Activated T-helper 1 cell treated with anti-CD3 and anti-CD28 coated beads, Interleukin-12 subunit alpha, Interleukin-12 subunit beta, Interleukin-2, Interleukin-4 antibody, amounts not matched to agents 30 ng/mL and 10 ng/mL and 1 ng/mL, durations not matched to agents 14 hours and 24 hours and 36 hours (primary cell): ENCODE measurements at places on chromosomes 3 and 15. TPM values are rescaled to one million over a fixed set of nuclear protein-coding genes. Genes with fewer than 3 reads are reported as not detected.

- no peak overlapping the region for H3K4me3 ChIP-seq
- no peak for DNase-seq
- H3K36me3 ChIP-seq: no peaks in the 10 kb centered on the region
- no peak overlapping the region for H3K27ac ChIP-seq
- peaks cover 18% of the 10 kb centered on the region for H3K27me3 ChIP-seq
These were observed 29.6 kb upstream of the MGLL start for GRCh38 chr3:127851899-127852298.

DNA sequence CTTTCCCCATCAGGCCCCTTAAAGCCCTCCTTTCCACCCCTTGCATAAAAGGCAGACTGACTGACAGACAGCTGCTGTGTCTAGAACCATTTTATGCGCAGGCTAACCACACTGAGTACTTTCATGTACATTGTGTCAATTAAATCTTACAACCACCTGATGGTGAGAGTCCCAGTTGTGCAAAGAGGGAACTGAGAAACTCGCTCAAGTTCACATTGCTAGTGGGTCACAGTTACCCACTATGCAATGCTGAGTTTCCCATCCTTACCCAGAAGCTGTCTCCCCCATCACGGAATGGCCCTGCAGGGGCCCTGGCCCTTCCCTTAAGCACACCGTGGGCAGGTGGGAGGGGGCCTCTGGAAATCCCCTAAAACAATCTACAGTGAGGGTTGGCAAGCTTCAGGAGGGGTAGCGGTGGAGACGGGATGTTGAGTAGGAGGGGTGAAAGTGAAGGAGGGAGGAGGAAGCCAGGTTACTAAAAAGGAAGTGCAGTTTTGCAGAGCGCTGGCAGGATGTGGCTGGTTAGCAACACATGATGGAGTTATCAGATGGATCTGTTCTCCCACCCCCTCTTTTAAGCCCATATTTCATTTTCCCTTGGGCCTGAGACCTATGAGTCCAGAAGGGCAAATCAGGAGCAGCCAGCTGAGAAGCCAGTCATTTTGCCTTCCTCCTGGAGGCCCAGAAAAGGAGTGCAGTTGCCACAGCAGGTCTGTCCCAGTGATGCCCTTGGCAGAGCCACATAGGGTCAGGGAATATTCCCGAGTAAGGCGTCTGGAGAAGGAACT lies 30.0 kb downstream of the STARD5 start:
- DNase-seq: peak; percentile 76
- peak overlapping the region; percentile 94 for H3K27ac ChIP-seq
- peak overlapping the region; percentile 97 for H3K4me3 ChIP-seq
- H3K27me3 ChIP-seq: no peaks in the 10 kb centered on the region

GRCh38 chr3:130960139-130960795 lies 66.4 kb downstream of the ASTE1 start:
- peaks cover 33% of the 10 kb centered on the region for H3K36me3 ChIP-seq
- no peaks in the 10 kb centered on the region for H3K4me1 ChIP-seq
- H3K27me3 ChIP-seq: no peaks in the 10 kb centered on the region
- H3K27ac ChIP-seq: no peak overlapping the region

- H3K4me3 ChIP-seq: no peak overlapping the region
- H3K36me3 ChIP-seq: peaks cover 33% of the 10 kb centered on the region
- peaks cover 61% of the 10 kb centered on the region for H3K4me1 ChIP-seq
- peak overlapping the region; percentile 63 for H3K27ac ChIP-seq
- DNase-seq: no peak
- no peaks in the 10 kb centered on the region for H3K27me3 ChIP-seq
These were observed 32.5 kb downstream of the RAB27A start for GRCh38 chr15:55257012-55257670.

DNA sequence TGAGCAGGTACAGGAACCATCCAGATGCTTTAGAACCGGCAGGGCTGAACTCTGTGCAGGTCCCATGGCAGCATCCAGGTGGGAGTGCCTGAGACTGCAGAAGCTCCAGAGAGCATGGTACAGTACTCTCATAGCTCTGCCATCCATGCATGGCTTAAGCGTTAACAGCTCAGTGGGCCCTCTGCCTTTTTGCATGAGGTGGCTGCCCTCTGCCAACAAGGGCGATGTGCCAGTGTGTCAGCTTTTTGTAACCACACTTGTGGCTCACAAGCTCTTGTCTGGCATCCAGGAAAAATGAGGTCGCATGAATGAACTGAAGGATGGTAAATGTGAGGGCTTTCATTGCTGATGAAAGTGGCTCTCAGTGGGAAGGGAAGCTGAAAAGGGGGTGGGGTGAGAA lies 950.1 kb downstream of the DIPK2A start:
- no peak overlapping the region for H3K4me3 ChIP-seq
- no peaks in the 10 kb centered on the region for H3K4me1 ChIP-seq
- H3K27me3 ChIP-seq: no peaks in the 10 kb centered on the region
- no peaks in the 10 kb centered on the region for H3K36me3 ChIP-seq
- no peak overlapping the region for H3K27ac ChIP-seq
- DNase-seq: no peak

DNA sequence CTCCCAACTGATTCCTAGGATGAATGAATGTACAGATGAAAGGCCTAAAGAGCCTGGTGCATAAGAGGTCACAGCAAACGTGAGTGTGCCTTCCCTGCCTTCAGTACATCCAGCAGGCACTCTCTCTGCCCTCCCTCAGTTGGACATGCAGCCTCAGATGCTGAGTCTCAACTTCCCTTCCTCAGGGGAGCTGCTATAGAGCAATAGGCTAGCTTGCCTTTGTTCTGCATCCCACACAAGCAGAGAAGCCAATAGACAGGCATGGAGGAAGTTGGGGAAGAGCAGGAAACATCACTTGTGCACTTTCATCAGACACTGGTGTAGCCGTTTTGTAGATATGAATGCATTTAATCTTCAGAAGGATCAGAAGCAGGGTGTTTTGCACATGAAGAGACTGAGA lies 147.5 kb upstream of the THBS1 start:
- H3K4me1 ChIP-seq: no peaks in the 10 kb centered on the region
- H3K36me3 ChIP-seq: no peaks in the 10 kb centered on the region
- H3K27me3 ChIP-seq: peaks cover 19% of the 10 kb centered on the region
- no peak for DNase-seq

DNA sequence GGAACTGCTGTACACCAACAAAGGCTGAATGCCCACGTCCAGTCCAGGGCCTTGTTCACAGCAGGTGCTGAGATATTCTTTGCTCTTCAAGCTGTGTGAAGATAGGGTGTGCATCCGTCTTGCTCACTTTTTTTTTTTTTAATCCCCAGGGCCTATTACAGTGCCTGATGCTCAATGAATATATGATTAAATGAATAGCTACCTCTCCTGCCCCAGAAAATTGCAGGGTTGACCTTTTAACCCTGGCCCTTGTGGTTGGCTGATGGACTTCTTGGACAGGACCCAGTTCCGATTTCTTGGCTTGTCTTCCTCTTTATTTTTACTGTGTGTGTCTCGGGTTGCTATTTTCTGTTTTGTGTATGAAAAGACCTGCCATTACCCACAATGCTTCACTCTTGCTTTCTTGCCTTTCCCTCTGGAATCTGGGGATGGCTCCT lies 2.9 kb upstream of the FYTTD1 start:
- H3K27me3 ChIP-seq: peaks cover 16% of the 10 kb centered on the region
- no peak overlapping the region for H3K4me3 ChIP-seq
- H3K4me1 ChIP-seq: peaks cover 23% of the 10 kb centered on the region

DNA sequence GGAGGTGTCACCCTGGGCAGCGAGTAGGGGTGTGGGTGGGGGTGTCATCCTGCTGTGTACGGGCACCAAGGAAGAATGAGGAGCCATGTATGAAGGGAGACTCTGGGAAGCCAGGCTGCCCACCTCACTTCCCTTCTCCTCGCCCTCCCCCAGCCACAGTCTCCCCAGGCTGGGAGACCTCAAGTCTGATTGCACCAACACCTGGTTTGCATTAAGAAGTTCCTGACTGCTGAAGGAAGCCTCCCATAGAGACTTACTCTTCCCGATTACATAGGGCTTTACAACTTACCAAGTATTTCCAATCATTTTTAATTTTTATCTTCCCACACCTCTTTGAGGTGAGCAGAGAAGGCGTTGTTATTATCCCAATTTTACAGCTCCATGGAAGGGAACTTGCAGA lies 29.5 kb upstream of the SMAD3 start:
- no peak overlapping the region for H3K27ac ChIP-seq
- H3K4me3 ChIP-seq: no peak overlapping the region
- H3K36me3 ChIP-seq: no peaks in the 10 kb centered on the region
- H3K4me1 ChIP-seq: peaks cover 9% of the 10 kb centered on the region

GRCh38 chr3:67215690-67216089 lies 217.6 kb downstream of the KBTBD8 start:
- no peaks in the 10 kb centered on the region for H3K36me3 ChIP-seq
- no peak overlapping the region for H3K27ac ChIP-seq
- H3K27me3 ChIP-seq: no peaks in the 10 kb centered on the region
- DNase-seq: no peak

DNA sequence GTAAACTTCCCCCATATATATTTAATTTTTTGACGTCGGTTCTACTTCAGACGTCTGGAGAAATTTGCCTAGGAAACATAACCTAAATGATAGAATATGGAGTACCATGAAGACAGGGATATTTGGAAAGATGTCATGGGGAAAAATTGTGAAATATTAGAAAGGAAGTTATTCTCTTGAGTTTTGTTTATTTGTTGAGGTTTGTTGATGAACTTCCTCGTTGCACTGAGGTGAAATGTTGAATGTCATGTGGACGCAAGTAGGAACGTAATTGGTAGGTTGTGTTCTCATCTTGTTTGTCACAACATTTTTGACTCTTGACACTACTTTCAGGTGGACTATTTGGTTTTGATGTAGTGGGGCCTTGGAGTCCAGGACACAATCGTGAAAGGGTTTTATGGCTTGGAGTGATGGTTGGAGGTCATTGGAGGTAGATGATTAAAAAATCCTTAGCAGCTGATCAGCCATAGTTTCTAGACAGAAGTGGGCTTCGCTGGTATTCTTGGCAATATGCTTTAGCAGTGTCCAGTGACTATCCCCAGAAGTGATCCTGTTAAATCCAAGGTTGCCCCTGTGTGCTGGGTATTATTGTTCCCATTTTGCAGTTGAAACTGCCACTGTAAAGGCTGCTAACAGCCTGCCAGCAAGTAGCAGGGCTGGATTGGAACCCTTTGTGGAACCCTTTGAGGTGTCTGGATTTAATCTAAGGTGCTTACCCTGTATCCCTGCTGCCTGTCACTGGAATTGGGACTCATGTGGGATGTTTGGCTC lies 1.5 kb downstream of the ABHD5 start:
- peaks cover 5% of the 10 kb centered on the region for H3K36me3 ChIP-seq
- H3K27me3 ChIP-seq: peaks cover 2% of the 10 kb centered on the region
- H3K4me1 ChIP-seq: peaks cover 49% of the 10 kb centered on the region
- H3K4me3 ChIP-seq: peak overlapping the region; percentile 92

GRCh38 chr3:97910931-97911351 lies 61.3 kb downstream of the RIOX2 start:
- peaks cover 21% of the 10 kb centered on the region for H3K4me1 ChIP-seq
- DNase-seq: peak; percentile 7
- no peaks in the 10 kb centered on the region for H3K27me3 ChIP-seq
- peak overlapping the region; percentile 61 for H3K27ac ChIP-seq

GRCh38 chr3:29240248-29240647 lies 40.6 kb upstream of the RBMS3 start:
- no peak overlapping the region for H3K4me3 ChIP-seq
- DNase-seq: no peak
- no peaks in the 10 kb centered on the region for H3K4me1 ChIP-seq
- H3K36me3 ChIP-seq: no peaks in the 10 kb centered on the region
- peaks cover 5% of the 10 kb centered on the region for H3K27me3 ChIP-seq

GRCh38 chr3:194280777-194281176 lies 70.4 kb downstream of the CPN2 start:
- H3K36me3 ChIP-seq: no peaks in the 10 kb centered on the region
- peaks cover 3% of the 10 kb centered on the region for H3K27me3 ChIP-seq
- H3K27ac ChIP-seq: no peak overlapping the region
- H3K4me3 ChIP-seq: no peak overlapping the region

DNA sequence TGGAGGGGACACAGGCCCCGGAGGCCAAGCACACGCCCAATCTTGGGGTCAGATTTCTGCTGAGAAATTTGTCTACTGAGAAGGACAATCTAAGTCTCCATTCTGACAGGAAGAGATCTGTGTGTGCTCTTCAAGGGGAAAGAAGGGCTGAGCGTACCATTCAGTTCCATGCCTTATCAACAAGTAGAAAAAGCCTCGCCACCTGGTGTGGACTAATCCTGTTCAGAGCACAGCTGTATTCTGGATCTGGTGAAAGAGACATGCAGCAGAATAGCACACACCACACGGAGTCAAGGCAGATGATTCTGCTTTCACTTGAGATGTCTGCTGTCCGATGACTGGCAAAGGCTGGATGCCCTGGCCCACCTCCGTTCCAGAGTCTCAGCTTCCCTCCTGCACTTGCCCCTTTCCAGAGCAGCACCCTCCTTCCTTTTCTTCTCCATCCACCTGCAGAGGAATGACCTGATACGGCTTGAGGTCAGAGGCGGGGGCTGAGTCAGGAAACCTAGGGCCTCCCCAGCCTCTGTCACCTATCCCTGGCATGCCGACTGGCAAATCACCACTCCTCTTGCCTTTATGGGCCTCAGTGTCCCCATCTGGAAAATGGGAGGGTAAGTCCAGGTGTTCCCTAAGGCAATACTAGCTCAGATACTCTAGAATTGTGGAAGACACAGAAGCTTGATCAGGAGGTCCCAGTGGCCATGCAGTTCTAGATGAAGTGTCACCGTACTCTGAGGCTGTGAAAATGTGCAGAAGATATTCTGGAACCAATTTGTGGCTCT lies 36.9 kb upstream of the CTSH start:
- H3K4me1 ChIP-seq: peaks cover 13% of the 10 kb centered on the region
- H3K27ac ChIP-seq: no peak overlapping the region
- H3K27me3 ChIP-seq: peaks cover 5% of the 10 kb centered on the region
- no peak for DNase-seq

GRCh38 chr3:160409812-160410610 lies 10.6 kb downstream of the SMC4 start:
- peak overlapping the region; percentile 55 for H3K27ac ChIP-seq
- no peak for DNase-seq
- peaks cover 47% of the 10 kb centered on the region for H3K4me1 ChIP-seq

- H3K36me3 ChIP-seq: no peaks in the 10 kb centered on the region
- no peak overlapping the region for H3K4me3 ChIP-seq
- H3K27ac ChIP-seq: no peak overlapping the region
- peaks cover 5% of the 10 kb centered on the region for H3K4me1 ChIP-seq
These were observed 121.1 kb downstream of the OXSM start for GRCh38 chr3:25910997-25911396.

The GOLGA8O gene
- total RNA-seq: 2.9 and 3.3 TPM in 2 replicates

The GPR87 gene
- 0.62 and 0.93 TPM in 2 replicates for total RNA-seq

The STAB1 gene
- 0.05 and 0.16 TPM in 2 replicates for total RNA-seq

The ANKRD34C gene
- total RNA-seq: not detected in 2 replicates
